ENCODE measurements at places on chromosomes 5 and 9. TPM values are rescaled to one million over a fixed set of nuclear protein-coding genes. Genes with fewer than 3 reads are reported as not detected.

OR1L6 gene
- total RNA-seq: not detected

GFI1B gene
- not detected for total RNA-seq

TMOD1 gene
- not detected for total RNA-seq

TMEM215 gene
- total RNA-seq: not detected

PSAT1 gene
- total RNA-seq: 200 TPM

CDX1 gene
- total RNA-seq: not detected

MYO10 gene
- 62.5 TPM for total RNA-seq

LNPEP gene
- 30.7 TPM for total RNA-seq

TLE1 gene
- 21.4 TPM for total RNA-seq

GRAMD2B gene
- 21.5 TPM for total RNA-seq

PTPDC1 gene
- 5.8 TPM for total RNA-seq

CAMSAP1 gene
- 20.1 TPM for total RNA-seq

SEPTIN8 gene
- total RNA-seq: 48.5 TPM

FOXI1 gene
- not detected for total RNA-seq

EIF4E1B gene
- not detected for total RNA-seq

SARDH gene
- total RNA-seq: not detected

PCDH1 gene
- total RNA-seq: 12.1 TPM

FGF1 gene
- 1.0 TPM for total RNA-seq

GABRA6 gene
- total RNA-seq: not detected

PCDHB9 gene
- total RNA-seq: 0.10 TPM

STOML2 gene
- total RNA-seq: 188 TPM

CATSPER3 gene
- 0.10 TPM for total RNA-seq

ADAMTS13 gene
- total RNA-seq: 0.65 TPM

GLRA1 gene
- total RNA-seq: not detected

TXNDC8 gene
- not detected for total RNA-seq

EMB gene
- total RNA-seq: 66.2 TPM

DMGDH gene
- 0.07 TPM for total RNA-seq

FGD3 gene
- total RNA-seq: 0.20 TPM

TAF11L5 gene
- not detected for total RNA-seq

NR2F1 gene
- not detected for total RNA-seq

PLPPR1 gene
- not detected for total RNA-seq

LCN12 gene
- 0.31 TPM for total RNA-seq

CDK5RAP2 gene
- 44.5 TPM for total RNA-seq

SETD9 gene
- total RNA-seq: 5.5 TPM

Measured in foreskin keratinocyte (primary cell).